Activated effector memory CD4-positive, alpha-beta T cell treated with anti-CD3 and anti-CD28 coated beads, Interleukin-2, amount 50 U/mL, for 16 hours (primary cell): ENCODE measurements at places on chromosomes 7 and 10.
A peak's percentile ranks its signal among the peaks of the same experiment; 100 is the strongest.

GRCh38 chr7:50937727-50938126 lies 155.0 kb upstream of the GRB10 start:
- DNase-seq, result no peak

DNA sequence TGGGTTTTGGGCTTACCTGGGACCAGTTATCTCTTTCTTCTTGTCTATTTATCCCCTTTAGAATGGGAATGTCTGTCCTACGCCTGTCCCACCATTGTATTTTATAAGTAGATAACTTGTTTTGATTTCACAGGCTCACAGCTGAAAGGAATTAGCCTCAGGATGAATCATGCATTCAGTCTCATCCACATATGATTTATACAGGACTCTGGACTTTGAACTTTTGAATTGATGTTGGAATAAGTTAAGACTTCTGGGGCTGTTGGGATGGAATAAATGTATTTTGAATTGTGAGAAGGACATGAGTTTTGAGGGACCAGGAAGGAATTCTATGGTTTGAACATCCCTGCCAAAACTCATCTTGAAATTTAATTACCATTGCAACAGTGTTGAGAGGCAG lies 112.6 kb downstream of the AMPH start:
- no peak for DNase-seq

- DNase-seq, result no peak
These were observed 50.9 kb upstream of the CDCA7L start for GRCh38 chr7:21996641-21997040.

DNA sequence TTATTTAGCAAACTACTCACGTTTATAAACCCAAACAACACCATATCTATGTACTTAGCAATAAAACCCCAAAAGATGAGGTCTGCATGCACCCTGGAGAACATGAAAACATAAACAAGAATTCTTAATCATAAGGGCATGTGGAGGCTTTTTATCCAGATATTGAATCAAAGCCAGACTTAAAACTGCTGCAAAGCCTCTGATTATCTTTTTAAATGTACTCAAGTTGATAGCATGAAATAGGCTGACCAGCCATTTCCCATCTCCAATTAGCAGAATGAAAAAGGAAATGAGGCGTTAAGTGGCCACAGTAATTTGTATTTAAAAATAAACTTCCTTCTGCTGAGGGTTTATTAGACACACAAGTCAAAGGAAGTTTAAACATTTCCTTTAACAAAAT lies 48.3 kb downstream of the ITIH5 start:
- no peak for DNase-seq

DNA sequence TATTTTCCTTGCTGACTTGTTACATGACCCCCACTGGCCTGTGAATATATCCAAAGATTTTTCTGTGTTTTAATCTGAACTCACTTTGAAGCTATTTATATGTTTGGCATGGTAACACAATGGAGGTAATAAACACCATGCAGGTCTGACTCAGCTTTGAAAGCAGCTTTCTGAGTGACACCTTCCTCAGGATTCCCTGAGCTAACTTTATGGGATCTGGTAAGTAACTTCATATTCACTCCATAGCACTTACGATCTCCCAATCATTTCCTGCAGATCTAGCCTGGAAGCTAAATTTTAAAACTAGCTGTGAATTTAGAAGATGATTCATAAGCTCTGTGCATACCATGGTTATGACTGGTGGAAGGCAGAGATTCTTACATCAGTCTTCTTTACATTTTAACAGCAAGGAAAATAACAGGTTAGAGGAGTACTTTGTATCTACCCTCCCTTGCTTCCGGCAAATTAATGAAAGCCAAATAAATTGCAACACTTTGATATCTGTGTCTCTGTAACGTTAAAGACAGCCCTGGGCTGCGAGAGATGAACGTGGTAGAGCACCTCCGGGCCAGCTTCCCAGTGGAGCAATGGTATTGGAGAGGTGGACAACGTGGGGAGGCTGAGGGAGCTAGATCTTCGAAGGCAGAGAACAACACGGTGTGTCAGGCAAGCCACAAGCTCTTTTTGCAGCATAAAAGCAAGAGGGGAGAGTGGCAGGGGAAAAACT lies 170.2 kb upstream of the KLF14 start:
- DNase-seq, result no peak

GRCh38 chr7:23299770-23300300 lies 696 bp downstream of the MALSU1 start:
- DNase-seq, result no peak

GRCh38 chr10:8396675-8397074 lies 342.2 kb downstream of the GATA3 start:
- DNase-seq, result no peak

- DNase-seq, result no peak
These were observed 8.7 kb upstream of the CALHM1 start for GRCh38 chr10:103467406-103467805.

DNA sequence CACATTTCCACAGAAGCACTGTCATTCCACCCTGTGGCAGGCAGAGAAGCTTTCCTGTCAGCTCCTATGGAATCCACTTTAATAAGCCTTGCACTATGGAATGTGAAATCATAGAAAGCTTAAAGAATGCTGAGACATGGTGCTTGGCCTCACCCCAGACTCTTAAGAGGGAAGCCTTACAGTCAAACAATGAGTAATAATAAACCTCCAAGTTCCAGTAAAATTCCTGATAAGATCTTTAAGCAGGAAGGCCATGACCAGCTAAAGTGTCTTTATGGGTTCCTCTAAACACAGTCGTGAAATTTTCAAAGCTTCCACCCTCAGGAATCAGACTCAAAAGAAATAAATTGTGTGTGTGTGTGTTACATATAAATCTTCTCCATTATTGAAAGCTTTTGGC lies 11.9 kb upstream of the TEX36 start:
- no peak for DNase-seq

DNA sequence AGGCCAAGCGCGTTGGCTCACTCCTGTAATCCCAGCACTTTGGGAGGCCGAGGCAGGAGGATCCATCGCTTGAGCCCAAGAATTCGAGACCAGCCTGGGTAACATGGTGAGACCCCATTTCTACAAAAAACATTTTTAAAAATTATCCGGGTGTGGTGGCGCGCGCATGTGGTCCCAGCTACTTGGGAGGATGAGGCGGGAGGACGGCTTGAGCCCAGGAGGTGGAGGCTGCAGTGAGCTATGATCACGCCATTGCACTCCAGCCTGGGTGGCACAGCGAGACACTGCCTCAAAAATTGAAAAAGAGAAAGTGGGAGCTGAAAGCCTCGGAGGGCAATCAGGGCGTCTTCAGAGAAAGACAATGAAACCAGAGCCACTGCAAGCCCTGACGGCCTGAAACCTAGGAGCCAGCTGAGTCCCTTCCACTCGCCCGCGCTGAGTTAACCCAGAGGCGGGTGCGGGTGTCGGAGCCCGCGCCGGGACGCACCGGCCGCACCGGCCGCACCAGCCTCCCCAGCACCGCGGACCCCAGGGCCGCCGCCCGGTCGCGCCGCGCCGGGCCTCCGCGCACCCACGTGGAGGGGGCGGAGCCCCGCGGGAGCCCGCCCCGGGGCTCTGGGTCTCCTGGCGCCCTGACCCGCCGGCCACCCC lies 22.4 kb downstream of the ZFAND2A start:
- no peak for DNase-seq

DNA sequence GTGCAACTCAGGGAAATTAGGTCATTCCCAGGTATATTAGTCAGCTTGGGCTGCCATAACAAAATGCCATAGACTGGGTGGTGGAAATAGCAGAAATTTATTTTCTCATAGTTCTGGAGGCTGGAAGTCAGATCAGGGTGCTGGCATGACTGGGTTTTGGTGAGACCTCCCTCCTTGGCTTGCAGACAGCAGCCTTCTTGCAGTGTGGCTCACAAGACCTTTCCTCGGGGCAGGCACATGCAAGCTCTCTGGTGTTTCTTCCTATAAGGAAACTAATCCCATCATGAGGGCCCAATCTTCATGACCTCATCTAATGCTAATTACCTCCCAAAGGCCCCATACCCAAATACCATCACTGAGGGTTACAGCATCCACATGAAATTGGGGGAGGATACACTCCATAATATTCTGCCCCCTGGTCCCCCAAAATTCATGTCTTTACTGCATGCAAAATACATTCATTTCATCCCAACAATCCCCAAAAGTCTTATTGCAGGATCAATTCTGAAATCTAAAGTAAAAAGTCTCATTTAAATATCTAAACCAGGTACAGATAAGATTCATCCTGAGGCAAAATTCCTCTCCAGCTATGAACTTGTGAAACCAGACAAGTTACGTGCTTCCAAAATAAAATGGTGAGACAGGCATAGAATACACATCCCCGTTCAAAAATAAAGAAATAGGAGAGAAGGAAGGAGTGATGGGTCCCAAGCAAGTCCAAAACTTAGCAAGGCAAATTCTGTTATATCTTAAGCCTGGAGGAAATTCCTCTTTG lies 17.4 kb upstream of the CBLL1 start:
- DNase-seq, result no peak

GRCh38 chr7:49878627-49879026 lies 105.2 kb downstream of the VWC2 start:
- DNase-seq, result no peak

DNA sequence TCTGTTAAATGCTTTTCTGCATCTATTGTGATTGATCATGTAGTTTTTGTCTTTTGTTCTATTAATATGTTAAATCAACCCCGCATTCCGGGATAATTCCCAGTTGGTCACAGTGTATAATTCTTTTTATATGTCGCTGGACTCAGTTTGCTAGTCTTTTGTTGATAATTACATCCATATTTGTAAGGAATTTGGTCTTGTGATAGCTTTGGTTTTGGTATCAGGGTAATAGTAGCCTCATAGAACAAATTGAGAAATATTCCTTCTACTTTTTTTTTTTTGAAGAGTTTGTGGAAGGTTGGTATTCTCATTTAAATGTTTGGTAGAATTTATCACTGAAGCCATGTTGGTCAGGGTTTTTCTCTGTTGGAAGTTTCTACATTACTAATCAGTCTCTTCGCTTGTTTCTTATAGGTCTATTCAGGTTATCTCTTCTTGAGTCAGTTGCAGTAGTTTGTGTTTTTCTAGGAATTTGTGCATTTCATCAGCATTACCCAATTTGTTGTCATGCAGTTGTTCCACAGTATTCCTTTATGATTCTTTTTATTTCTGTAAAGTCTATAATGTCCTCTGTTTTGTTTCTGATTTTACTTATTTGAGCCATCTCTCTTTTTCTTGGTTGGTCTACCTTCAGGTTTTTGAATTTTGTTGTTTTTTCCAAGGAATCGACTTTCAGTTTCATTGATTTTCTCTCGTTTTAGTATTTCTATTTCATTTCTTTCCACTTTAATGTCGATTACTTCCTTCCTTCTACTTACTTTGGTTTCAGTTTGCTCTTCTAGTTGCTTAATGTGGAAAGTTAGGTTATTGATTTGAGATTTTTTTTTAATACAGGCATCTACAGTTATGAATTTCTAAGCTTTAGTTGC lies 64.6 kb upstream of the GJD4 start:
- DNase-seq, result no peak

- DNase-seq, result no peak
These were observed 13.6 kb downstream of the MRPS33 start for GRCh38 chr7:141001122-141001521.

DNA sequence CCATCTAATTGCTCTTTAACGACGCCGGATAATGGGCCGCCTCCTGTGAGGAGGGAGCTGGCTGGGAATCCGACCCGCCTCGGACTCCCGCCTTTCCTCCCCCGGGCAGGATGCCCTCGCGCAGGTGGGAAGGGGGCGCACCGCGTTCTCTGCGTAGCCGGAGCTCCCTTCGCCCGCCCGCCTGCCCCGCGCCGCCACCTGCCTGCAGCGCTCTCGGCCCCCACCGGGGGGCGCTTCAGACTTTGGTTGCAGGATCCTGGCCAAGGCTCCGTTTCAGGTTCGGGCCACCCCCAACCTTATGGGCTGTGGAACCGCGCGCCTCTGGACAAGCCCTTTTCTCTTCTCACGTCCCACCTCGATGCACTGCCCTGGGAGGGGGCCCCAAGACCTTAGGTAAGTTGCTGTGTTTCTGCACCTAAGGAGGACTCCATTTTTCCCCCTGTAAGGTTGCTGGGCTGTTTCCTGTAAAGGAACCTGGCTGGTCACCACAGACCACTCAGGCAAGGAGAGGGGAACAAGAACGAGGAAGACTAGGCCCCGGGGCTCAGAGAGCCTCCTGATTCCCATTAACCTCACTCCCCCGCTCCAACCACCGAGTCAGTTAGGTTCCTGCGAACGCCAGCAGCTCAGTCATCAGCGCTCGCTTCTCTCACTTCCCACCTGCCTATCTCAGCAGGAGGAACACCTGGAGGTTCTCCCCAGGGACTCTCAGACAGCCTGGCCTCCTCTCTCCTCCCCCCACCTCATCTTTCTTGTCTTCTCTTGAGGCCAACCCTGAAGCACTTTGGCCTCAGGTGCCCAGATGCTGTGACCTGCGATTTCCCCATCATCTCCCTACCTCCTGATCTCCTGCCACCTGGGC lies 11.3 kb upstream of the KAZALD1 start:
- peak; percentile 93 for DNase-seq

DNA sequence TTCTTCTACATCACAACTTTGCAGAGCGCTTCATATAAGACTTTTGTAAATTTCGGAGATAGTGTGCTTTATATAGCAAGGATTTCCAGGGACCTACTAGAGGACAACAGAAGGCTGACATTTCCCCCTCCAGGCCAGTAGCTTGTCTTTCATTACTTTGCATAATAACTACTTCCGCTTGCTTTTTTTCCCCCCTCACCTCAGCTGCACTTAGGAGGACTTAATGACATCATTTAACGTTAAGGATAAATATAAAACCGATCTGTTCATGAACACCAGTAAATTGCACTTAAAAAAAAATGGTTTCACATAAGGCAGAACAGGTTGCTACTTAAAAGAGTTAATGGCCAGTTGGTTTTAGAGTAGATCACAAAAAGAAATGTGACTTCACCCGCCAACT lies 172.3 kb downstream of the AUTS2 start:
- no peak for DNase-seq

DNA sequence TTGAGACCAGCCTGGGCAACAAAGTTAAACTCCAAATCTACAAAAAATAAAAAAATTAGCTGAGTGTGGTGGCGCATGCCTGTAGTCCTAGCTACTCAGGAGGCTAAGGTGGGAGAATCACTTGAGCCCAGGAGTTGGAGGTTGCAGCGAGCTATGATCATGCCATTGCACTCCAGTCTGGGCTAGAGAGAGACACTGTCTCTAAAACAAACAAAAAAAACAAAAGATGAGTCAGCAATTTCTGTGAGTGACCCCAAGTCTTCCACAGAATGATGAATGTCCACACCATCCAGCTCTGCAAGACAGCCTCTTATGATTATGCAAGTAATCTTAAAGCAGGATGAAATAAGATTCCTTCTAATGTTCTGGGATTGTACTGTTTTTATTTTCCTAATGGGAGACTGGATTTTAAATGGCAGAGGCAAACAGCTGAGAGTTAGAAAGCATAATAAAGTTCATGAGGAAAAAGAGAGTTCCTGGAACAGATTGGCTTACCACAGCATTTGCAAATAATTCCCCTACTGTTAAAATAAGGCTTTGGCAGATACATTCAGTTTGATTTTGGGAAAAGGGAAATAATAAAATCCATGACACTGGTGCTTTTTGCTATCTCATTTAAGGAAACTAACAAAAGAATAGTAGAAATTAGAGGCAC lies 18.9 kb upstream of the PRKAR2B start:
- DNase-seq, result no peak

- DNase-seq, result no peak
These were observed 190.9 kb downstream of the RNLS start for GRCh38 chr10:88392222-88392621.
